Skeletal muscle tissue (tissue), 5 donors: ENCODE measurements at places on chromosomes 5 and 9. TPM values are rescaled to one million over a fixed set of nuclear protein-coding genes. Genes with fewer than 3 reads are reported as not detected.

PCDHB15 gene
- total RNA-seq, result 4.2 TPM

TAF11L10 gene
- not detected for total RNA-seq

LRRC70 gene
- total RNA-seq, result 5.7 TPM

BOD1 gene
- 41.8 TPM for total RNA-seq

SVEP1 gene
- 46.4 TPM for total RNA-seq

MARCOL gene
- not detected for total RNA-seq

DNLZ gene
- 5.2 TPM for total RNA-seq

DBN1 gene
- total RNA-seq, result 108 TPM

IRX4 gene
- total RNA-seq, result under 0.01 TPM

IFNE gene
- total RNA-seq, result not detected
